Stimulated activated CD4-positive, alpha-beta T cell treated with anti-CD3 and anti-CD28 coated beads, TNF-alpha, amount 100 ng/mL, for 48 hours (primary cell): ENCODE measurements at places on chromosomes 7 and 10.

- DNase-seq, result no peak
Measured at GRCh38 chr7:123845823-123846216, 851 bp downstream of the HYAL4 start.

- DNase-seq, result no peak
Measured at GRCh38 chr10:70693619-70694335, 21.5 kb downstream of the ADAMTS14 start.

DNA sequence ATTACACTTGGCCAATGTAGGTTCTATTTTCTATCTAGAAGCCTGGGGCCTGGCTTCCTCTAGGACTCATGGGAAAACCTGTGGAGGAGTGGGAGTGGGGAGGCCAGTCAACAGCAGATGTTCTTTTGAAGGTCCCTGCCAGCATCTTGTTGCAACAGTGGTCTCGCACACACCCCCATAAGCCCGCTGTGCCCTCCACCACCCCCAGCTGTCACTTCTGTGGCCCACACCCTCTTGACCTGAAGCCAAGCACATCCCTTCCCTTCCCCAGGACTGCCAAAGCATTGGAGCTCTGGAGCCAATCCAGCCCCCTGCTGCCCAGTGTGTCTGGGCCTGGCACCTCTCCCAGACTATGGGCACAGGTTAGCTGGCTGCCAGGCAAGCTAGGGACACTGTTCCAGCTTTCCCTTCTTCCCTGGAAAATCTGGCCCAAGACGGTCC, 1.9 kb upstream of the STX1A start:
- no peak for DNase-seq

GRCh38 chr7:15856311-15856710, 169.8 kb upstream of the MEOX2 start:
- DNase-seq, result no peak

DNA sequence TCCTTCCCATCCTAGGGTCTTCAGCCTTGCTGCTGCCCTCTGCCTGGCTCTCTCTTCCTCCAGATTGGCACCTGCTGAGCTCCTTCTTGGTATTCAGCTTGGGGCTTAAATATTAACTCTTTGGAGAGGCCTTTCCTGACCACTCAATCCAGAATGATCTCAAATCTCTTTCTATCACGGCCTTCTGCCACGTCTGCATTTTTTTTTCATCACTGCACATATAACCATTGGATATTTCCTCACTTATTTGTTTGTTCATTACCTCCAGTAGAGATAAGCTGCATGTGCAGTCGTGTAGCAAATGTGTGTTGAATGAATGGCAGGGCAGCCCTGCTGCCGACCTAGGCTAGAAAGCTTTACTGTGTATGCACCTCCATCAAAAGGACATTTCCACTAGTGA, 51.6 kb upstream of the MPP7 start:
- no peak for DNase-seq

GRCh38 chr10:132690821-132691610, 94.9 kb downstream of the NKX6-2 start:
- no peak for DNase-seq

DNA sequence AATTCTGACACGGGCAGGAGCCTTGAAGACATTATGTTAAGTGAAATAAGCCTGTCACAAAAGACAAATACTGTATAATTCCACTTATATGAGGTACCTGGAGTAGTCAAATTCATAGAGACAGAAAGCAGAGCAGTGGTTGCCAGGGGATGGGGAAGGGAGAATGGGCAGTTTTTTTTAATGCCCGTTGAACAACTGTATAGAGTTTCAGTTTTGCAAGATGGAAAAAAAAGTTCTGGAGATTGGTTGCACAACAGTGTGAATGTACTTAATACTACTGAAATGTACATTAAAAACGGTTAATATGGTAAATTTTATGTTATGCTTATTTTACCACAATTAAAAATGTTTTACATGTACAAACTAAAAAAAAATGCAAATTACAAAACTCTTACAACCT, 63.6 kb upstream of the EFCAB10 start:
- no peak for DNase-seq

- DNase-seq, result no peak
Measured at GRCh38 chr7:88268858-88269257, 37.8 kb downstream of the STEAP4 start.
